ENCODE measurements at places on chromosomes 11 and 22.

GRCh38 chr11:100928426-100928825, 201.2 kb downstream of the PGR start:
- DNase-seq: no peak

- no peak for DNase-seq
Measured at GRCh38 chr11:122319085-122319484, 203.1 kb upstream of the BLID start.

GRCh38 chr11:48103621-48104567, 112.7 kb upstream of the OR4B1 start:
- DNase-seq: no peak

DNA sequence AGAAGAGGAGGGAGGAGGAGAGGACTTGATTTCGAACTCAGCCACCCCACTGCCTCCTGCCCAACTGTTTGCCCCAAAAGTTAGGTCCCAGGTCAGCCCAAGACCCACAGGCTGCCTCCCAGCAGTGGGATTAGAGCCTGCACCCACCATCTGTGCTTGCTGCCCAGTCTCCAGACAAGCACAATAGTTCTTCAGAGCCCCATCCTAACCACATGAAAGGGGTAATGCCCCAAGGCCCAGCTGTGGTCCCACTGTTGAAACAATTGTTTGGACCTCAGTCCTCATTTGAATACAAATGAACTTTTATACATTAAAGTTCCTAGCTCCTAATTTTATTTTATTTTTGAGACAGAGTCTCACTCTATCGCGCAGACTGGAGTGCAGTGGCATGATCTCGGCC, 5.4 kb upstream of the VPS51 start:
- no peak for DNase-seq

- DNase-seq: no peak
Measured at GRCh38 chr11:104163100-104164027, 583 bp downstream of the PDGFD start.

Measured in AG09309 (cell line).